Fibroblast of upper back skin (primary cell): ENCODE measurements at places on chromosomes 6 and 20.

DNA sequence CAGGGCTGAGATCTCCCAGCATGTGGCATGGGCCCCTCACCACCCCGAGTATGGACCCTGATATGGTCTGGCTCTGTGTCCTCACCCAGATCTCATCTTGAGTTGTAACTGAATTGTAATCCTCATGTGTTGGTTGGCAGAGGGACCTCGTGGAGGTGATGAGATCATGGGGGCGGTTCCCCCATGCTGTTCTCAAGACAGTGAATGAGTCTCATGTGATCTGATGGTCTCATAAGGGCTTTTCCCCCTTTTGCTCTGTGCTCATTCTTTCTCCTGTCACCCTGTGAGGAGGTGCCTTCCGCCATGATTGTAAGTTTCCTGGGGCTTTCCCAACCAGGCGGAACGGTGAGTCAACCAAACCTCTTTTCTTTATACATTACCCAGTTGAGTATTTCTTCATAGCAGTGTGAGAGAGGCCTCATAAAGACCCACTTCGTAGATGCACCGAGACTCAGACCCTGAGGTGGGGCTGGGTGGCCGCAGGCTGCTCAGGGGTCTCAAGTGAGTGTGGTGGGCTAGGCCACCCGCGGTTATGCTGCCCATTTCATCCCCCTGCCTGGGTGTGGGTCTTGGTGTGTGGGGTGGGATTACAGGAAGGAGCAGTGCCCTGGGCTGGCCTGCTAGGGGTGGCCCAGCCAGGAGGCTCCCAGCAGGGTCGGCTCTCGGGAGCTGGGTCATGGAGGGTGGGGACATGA is 26.2 kb upstream of the GATA5 start:
- peak; percentile 3 for DNase-seq

GRCh38 chr6:134898575-134898974 is 51.3 kb downstream of the ALDH8A1 start:
- DNase-seq = no peak

DNA sequence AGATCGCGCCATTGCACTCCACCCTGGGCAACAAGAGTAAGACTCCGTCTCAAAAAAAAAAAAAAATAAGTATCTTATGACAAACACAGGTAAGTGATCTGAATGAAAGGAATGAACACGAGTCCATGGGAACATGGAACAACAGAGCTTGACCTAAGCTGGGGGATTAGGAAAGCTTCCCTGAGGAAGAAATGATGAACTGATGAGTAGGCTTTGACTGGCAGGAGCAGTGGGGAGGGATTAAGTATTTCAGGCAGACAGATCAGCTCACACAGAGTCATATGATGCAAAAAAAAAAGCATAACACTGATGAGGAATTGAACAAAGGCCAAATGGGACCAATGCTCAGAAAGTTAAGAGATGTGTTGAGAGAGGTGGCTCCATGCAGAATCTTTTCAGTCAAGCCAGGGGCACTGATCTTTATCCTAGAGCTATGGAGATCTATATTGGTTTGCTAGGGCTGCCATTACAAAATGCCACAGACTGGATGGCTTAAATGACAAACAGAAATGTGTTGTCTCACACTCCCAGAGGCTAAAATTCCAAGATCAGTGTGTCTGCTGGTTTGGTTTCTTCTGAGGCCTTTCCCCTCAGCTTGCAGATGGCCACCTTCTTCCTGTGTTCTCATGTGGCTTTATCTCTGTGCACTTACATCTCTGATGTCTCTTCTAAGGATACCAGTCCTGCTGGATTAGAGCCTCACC is 85.6 kb downstream of the ANKRD6 start:
- DNase-seq = no peak

- DNase-seq = no peak
These were observed 98.0 kb upstream of the TMEM30A start for GRCh38 chr6:75382634-75382900.
